Stimulated activated CD4-positive, alpha-beta T cell treated with anti-CD3 and anti-CD28 coated beads, Interleukin-1b, Interleukin-23, amount 100 ng/mL, for 24 hours (primary cell): ENCODE measurements at places on chromosomes 2 and 18.

GRCh38 chr18:10892786-10893185 is 256.6 kb downstream of the PIEZO2 start:
- no peak for DNase-seq

GRCh38 chr2:232094883-232095282 is 133.4 kb downstream of the DIS3L2 start:
- no peak for DNase-seq

GRCh38 chr18:35038881-35039491 is 2.2 kb upstream of the MAPRE2 start:
- DNase-seq = no peak

- DNase-seq = no peak
These were observed 159.2 kb upstream of the DTNA start for GRCh38 chr18:34550902-34551301.

- DNase-seq = no peak
These were observed 98.0 kb downstream of the ADCYAP1 start for GRCh38 chr18:1002653-1003178.

DNA sequence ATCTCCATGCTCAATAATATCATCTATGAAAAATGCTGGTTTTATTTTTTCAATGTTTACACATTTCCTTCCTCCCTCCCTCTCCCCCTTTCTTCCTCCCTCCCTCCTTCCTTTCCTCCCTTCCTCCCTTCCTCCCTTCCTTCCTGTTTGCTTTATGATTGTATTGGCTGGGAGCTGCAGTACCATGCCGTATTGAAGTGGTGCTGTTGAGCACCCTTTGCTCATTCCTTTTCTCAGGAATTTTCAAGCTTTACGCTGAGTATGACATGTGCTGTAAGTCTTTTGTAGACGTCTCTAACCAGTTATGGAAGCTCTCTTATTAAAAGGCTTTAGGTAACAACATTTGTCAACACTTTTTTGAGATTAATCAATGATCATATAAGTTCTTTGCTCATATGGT is 100.4 kb downstream of the SNTG2 start:
- DNase-seq = no peak

- no peak for DNase-seq
These were observed 162.1 kb upstream of the XIRP2 start for GRCh38 chr2:166725927-166726924.

GRCh38 chr2:127133793-127134192 is 26.8 kb upstream of the BIN1 start:
- DNase-seq = no peak

DNA sequence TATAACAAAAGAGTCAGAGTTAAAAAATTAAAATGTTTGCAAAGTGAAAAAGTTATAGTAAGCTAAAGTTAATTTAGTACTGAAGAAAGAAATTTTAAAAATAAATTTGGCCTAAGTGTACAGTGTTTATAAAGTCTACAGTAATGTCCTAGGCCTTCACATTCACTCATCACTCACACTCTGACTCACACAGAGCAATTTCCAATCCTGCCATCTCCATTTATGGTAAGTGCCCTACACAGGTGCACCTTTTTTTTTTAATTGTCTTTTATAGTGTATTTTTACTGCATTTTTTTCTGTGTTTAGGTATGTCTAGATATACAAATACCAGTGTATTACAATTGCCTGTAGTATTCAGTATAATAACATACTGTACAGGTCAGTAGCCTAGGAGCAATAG is 562.9 kb downstream of the PIK3C3 start:
- no peak for DNase-seq

DNA sequence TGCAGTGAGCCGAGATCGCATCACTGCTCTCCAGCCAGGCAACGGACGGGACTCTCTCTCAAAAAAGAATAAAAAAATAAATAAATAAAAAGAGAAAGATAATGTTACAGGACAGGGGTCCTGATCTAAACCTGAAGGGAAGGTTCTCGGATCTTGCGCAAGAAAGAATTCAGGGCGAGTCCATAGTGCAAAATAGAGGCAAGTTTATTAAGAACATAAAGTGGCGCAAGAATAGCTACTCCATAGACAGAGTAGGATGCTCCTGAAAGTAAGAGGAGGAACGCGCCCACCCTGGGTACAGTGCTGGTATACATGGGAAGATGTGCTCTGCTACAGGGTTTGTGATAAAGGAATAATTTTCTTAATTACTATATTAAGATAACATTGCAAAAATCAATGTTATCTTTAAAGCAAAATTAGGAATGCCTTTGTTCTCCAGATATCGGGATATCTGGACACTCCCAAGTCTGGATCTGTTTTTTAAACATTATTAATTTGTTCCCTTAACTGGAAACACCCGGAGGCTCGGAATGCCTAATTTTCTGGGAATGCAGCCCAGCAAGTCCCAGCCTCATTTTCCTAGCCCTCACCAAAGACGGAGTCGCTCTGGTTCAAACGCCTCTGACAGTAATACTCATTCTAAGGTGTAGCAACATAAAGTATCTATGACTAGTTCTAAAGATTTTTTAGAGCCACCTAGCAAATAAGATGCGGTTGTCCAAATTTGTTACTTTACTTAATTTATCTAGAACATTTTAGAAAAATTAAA is 38.8 kb downstream of the ACSL3 start:
- no peak for DNase-seq

- no peak for DNase-seq
These were observed 492.5 kb downstream of the SOX11 start for GRCh38 chr2:6184532-6185292.
